HFFc6 (cell line): ENCODE measurements at places on chromosomes 7 and 10. TPM values are rescaled to one million over a fixed set of nuclear protein-coding genes. Genes with fewer than 3 reads are reported as not detected.

DNA sequence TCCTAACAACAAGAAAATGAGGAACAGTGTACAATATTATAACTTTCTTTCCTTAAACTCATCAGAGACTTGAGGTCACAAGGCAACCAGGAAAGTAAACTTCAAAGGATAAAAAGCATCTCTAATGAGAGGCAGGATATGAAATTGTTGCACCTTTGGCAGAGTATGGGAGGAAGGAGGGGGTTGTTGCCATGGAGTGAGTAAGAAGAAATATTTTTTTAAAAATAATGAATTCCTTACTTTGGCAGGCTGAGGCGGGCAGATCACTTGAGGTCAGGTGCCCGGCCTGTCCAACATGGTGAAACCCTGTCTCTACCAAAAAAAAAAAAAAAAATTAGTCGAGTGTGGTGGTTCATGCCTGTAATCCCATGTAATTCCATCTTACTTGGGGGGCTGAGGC is 21.1 kb upstream of the CHN2 start:
- no peak for DNase-seq

DNA sequence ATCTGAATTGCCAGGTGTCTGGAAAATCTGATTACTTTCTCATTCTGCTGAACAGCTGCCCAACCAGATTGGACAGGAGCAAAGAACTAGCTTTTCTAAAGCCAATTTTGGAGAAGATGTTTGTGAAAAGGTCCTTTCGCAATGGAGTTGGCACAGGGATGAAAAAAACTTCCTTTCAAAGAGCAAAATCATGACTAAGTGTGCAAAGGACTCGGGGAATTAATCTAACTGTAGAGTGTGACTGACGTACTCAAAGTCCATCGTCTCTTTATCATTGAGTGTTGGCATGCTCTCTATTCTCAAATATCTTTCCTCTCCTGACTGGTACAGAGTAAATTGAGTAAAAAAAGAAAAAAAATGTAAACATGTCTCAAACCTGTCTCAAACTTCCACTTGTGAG is 3.3 kb downstream of the NPS start:
- no peak for DNase-seq

The FGFR2 gene
- not detected in 2 replicates for total RNA-seq

DNA sequence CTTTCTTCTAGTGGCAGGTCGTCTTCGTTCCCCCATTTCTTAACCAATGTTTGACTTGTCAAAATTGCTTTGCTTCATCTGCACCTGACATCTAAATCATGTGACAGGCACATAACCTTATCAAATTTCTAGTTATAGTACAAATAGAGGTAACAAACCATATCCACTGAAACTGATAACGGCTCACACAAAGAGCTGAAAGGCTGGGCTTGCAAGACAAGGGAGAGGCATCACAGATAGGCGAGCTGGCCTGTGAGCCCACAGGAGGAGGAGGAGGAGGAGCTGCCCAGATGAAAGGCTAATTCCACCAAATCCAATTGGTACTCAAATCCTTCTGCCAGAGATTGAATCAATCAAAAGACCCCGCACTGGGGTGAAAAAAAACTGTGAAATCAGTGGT is 80.2 kb upstream of the NEBL start:
- DNase-seq = no peak

The TMEM72 gene
- total RNA-seq = not detected in 2 replicates
